ENCODE measurements at places on chromosomes 7 and 10. TPM values are rescaled to one million over a fixed set of nuclear protein-coding genes. Genes with fewer than 3 reads are reported as not detected.

Gene NCOA4
- 68.0 TPM for total RNA-seq

Gene NOLC1
- 231 TPM for total RNA-seq

Gene ORAI2
- 13.2 TPM for total RNA-seq

DNA sequence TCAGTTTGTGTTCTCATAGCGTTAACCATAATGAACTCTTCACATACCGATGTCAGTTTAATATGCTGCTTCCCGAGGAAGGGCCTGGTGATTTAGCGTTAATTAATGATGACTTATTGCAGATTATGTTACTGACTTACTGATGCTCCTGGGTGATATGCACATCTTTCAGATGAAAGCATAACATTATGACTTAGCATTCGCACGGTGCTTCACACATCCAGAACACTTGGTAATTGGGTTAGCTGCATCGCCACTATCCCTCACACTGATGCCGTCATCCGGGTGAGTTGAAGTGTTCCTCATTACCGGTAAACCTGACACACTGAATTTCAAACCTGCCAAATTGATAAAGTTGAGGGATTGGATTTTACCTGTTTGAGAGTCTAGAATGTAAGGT is 239.0 kb upstream of the PODXL start:
- H3K27me3 ChIP-seq = peaks cover 22% of the 10 kb centered on the region
- DNase-seq = no peak
- H3K36me3 ChIP-seq = no peaks in the 10 kb centered on the region
- H3K4me1 ChIP-seq = no peaks in the 10 kb centered on the region
- H3K4me3 ChIP-seq = no peak overlapping the region

GRCh38 chr7:2577914-2578680 is 19.3 kb downstream of the IQCE start:
- H3K27me3 ChIP-seq = no peaks in the 10 kb centered on the region
- peaks cover under 1% of the 10 kb centered on the region for H3K4me1 ChIP-seq
- DNase-seq = no peak
- peaks cover 10% of the 10 kb centered on the region for H3K36me3 ChIP-seq

- no peak overlapping the region for H3K27ac ChIP-seq
- H3K4me3 ChIP-seq = no peak overlapping the region
- H3K4me1 ChIP-seq = no peaks in the 10 kb centered on the region
- no peak for DNase-seq
- H3K36me3 ChIP-seq = no peaks in the 10 kb centered on the region
Observed at GRCh38 chr10:36499693-36500092, 625.7 kb upstream of the ANKRD30A start.

DNA sequence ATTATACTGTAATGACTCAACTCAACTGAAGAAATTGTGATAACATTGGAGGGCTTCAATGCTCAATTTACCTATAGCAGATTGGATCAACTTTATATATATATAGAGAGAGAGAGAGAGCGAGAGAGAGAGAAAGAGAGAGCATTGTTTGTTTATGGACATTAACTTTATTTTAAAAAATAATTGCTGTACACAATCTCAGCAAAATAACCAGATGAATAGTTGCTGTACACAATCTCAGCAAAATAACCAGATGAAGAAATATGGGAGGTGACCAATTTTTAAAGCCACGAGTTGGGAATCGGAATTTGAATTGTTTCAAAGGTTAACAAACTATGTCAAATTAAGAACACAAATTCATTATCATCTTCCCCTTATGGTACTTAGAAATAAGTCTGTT is 319.9 kb downstream of the NXPH1 start:
- H3K27ac ChIP-seq = no peak overlapping the region
- H3K27me3 ChIP-seq = no peaks in the 10 kb centered on the region
- no peak for DNase-seq
- no peak overlapping the region for H3K4me3 ChIP-seq
- H3K36me3 ChIP-seq = no peaks in the 10 kb centered on the region

DNA sequence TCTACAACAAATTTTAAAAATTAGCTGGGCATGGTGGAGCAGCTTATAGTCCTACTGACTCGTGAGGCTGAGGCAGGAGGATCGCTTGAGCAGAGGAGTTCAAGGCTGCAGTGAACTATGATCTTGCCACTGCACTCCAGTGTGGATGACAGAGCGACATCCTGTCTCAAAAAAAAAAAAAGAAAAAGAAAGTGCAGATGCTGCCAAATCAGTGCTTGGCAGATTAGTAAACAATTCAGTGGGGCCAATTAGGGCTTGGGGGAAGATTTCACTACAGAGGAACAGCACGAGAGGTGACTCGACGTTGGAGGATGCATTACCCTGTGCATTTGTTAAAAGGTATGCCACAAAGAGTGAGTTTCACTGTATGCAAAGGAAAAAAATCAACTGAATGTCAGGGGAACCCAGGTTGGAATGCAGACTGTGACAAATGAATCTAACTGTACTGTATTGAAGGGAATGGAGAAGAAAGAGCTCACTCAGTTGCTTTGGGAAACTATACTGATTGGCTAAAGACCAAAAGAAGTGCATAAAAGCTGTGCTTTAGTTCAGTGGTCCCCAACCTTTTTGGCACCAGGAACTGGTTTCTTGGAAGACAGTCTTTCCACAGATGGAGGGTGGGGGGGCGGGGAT is 31.6 kb downstream of the GARIN1A start:
- H3K36me3 ChIP-seq = no peaks in the 10 kb centered on the region
- DNase-seq = no peak
- no peaks in the 10 kb centered on the region for H3K27me3 ChIP-seq
- H3K27ac ChIP-seq = no peak overlapping the region
- H3K4me1 ChIP-seq = peaks cover 20% of the 10 kb centered on the region

- H3K27me3 ChIP-seq = no peaks in the 10 kb centered on the region
- no peak overlapping the region for H3K4me3 ChIP-seq
- no peaks in the 10 kb centered on the region for H3K4me1 ChIP-seq
- no peaks in the 10 kb centered on the region for H3K36me3 ChIP-seq
Observed at GRCh38 chr10:129589546-129589945, 122.5 kb downstream of the MGMT start.

GRCh38 chr7:113179313-113179712 is 61.0 kb upstream of the SMIM30 start:
- H3K4me1 ChIP-seq = no peaks in the 10 kb centered on the region
- no peaks in the 10 kb centered on the region for H3K36me3 ChIP-seq
- H3K27me3 ChIP-seq = no peaks in the 10 kb centered on the region
- DNase-seq = no peak
- no peak overlapping the region for H3K27ac ChIP-seq

DNA sequence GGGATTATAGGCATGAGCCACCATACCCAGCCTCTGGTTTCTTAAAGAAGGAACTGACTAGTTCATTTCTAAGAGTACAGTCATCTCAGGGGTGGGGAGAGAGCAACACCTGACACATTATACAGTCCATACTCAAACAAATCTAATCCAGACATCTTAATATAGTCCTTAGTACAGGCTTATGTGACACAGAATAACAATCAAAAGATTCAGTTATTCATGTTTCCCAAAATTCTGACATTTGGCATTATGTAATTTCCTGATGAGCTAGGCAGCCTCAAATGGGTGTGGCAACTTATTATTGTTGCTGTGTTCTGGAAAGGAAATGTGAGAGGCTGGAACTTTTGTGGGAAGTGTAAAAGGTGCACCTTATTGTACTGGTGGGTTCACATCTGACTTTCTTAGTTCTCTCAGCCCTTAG is 116.3 kb downstream of the WDFY4 start:
- H3K4me3 ChIP-seq = no peak overlapping the region
- H3K27ac ChIP-seq = no peak overlapping the region
- H3K36me3 ChIP-seq = no peaks in the 10 kb centered on the region
- DNase-seq = no peak

GRCh38 chr7:141161550-141162535 is 88.0 kb downstream of the TMEM178B start:
- peaks cover 6% of the 10 kb centered on the region for H3K4me1 ChIP-seq
- no peak overlapping the region for H3K4me3 ChIP-seq
- no peak overlapping the region for H3K27ac ChIP-seq
- 0 out of 2 replicates have a peak, but pooled peaks cover 7% of the 10 kb centered on the region for H3K27me3 ChIP-seq
